CD4-positive, alpha-beta T cell (primary cell): ENCODE measurements at places on chromosomes 12 and 14. TPM values are rescaled to one million over a fixed set of nuclear protein-coding genes. Genes with fewer than 3 reads are reported as not detected.

- no peak overlapping the region for H3K27ac ChIP-seq
- H3K36me3 ChIP-seq, result peaks cover 4% of the 10 kb centered on the region
- H3K27me3 ChIP-seq, result no peaks in the 10 kb centered on the region
- peaks cover 12% of the 10 kb centered on the region for H3K4me1 ChIP-seq
- no peak overlapping the region for H3K4me3 ChIP-seq
Observed at GRCh38 chr14:64467101-64467500, 1.8 kb downstream of the AKAP5 start.

DNA sequence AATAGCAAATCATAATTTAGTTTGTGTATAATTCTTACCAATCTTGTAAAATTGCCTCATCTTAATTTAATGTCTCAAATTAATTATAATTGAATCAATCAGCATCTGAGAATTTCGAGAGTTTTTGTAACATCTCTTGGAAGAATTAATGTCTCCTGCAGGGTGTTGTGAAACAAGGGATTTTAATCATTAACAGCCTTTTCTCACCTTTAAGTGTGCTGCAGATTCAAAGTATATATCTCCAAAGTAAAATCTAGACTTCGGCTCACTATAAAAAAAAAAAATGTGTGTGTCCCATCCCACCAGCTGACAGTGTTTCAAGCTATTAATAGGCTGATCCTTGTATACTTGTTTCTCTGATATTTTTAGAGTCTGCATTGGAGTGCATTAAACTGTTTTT is 603.1 kb downstream of the ETNK1 start:
- H3K36me3 ChIP-seq, result no peaks in the 10 kb centered on the region
- no peak overlapping the region for H3K4me3 ChIP-seq
- no peak for DNase-seq
- H3K27ac ChIP-seq, result no peak overlapping the region

SDS gene
- total RNA-seq, result not detected

KDM2B gene
- total RNA-seq, result 60.4 TPM

DNA sequence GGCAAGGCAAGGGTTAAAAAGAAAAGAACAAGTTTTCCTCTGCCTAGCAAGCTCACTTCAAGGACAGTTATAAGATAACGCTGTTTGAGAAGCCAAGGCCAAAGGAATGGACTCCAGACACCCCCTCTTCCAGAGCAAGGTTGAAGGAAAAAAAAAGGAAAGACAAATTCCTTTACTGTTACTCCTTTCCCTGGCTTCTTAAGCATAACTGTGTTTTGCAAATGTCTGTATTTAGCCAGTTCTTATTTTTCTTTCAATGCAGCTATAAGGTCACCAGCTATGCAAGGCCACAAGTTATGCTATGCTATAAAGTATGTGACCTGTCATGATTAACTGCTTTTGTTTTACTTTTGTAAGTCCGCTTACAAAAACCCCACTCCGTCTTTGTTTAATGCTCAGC is 26.6 kb downstream of the ZNF410 start:
- no peak overlapping the region for H3K4me3 ChIP-seq
- no peaks in the 10 kb centered on the region for H3K4me1 ChIP-seq
- no peaks in the 10 kb centered on the region for H3K27me3 ChIP-seq
- peaks cover 63% of the 10 kb centered on the region for H3K36me3 ChIP-seq

DNA sequence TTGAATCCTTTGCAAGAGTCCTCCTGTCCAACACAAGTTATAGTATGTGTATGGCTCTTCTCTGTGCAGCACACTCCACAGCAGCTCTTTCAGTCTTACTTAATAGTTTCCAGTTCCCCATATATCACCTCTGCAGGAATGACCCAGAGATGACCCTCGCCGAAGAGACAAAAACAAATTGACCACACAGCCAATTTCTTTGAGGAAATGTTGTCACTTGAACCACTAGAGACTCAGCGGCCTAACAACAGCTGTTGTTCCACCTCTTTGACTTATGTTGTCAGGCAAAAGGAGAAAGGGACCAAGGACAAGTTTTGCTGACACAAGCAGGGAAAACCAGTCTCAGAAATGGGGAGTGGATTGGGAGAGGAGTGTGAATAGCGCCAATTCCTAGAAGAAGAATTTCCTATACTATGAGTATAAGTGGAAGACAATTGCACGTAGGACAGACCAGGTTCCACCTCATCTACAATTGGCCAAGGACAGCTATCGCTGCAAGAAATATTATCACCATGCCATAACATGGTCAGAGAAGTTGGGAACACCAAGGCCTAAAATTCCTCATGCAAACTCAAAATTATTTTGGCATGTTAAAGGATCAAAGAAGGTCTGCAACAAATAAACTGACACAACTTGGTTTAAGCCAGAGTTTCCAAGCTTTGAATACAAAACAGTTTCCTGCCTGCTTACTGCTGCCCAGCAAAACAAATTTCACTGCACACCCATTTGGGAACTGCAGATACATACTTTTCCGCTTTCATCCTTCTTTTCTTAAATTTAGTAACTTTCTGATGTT is 41.7 kb upstream of the ITPR2 start:
- no peaks in the 10 kb centered on the region for H3K36me3 ChIP-seq
- no peak overlapping the region for H3K27ac ChIP-seq
- no peak for DNase-seq

GRCh38 chr12:24894879-24895278 is 54.0 kb downstream of the BCAT1 start:
- H3K36me3 ChIP-seq, result no peaks in the 10 kb centered on the region
- H3K4me1 ChIP-seq, result no peaks in the 10 kb centered on the region
- no peak overlapping the region for H3K4me3 ChIP-seq
- no peak overlapping the region for H3K27ac ChIP-seq
- no peak for DNase-seq

WBP11 gene
- 188 TPM for total RNA-seq

DNA sequence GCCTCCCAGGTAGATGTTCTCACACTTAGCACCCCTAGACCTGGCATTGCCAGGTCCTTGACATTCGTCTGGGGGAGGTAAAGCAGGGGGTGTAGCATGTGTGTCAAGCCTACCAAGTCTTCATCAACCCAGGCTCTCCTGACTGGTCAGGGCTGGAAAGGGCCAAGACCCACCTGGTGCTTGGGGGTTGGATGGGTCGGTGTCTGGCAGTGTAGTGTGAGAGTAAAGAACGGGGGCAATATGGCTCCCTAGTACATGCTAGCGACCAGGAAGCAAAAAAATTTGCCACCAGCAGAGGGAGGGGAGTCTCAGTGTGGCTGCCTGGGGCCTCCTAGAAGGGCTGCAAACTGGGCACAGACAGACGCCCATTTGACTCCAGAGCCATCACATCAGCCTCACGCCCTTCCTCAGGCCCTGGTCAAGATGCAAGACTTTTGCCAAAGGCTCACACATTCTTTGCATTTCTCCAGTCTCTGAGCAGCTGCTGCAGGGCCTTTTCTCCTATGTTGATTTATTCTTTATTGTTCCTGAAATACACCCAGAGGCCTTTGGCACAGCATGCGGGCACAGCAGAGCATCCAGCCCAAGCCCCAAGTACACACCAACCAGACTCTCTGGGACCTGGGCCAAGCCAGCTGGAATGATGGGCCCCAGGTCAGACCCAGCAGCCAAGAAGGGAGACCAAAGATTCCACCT is 38.3 kb upstream of the PNMA1 start:
- peak; percentile 50 for DNase-seq
- H3K4me3 ChIP-seq, result peak overlapping the region; percentile 10
- peaks cover 2% of the 10 kb centered on the region for H3K36me3 ChIP-seq
- H3K27me3 ChIP-seq, result no peaks in the 10 kb centered on the region
- peaks cover 95% of the 10 kb centered on the region for H3K4me1 ChIP-seq

GRCh38 chr14:67814821-67815220 is 1.6 kb downstream of the ZFYVE26 start:
- H3K27ac ChIP-seq, result no peak overlapping the region
- peaks cover 29% of the 10 kb centered on the region for H3K4me1 ChIP-seq
- H3K4me3 ChIP-seq, result no peak overlapping the region
- peaks cover 33% of the 10 kb centered on the region for H3K36me3 ChIP-seq

- no peak overlapping the region for H3K4me3 ChIP-seq
- DNase-seq, result no peak
- no peaks in the 10 kb centered on the region for H3K27me3 ChIP-seq
- H3K36me3 ChIP-seq, result no peaks in the 10 kb centered on the region
- peaks cover 30% of the 10 kb centered on the region for H3K4me1 ChIP-seq
Observed at GRCh38 chr14:65867333-65867732, 454.8 kb downstream of the FUT8 start.

GRCh38 chr12:57865084-57865751 is 18.7 kb upstream of the CTDSP2 start:
- no peaks in the 10 kb centered on the region for H3K27me3 ChIP-seq
- no peak overlapping the region for H3K27ac ChIP-seq
- H3K4me1 ChIP-seq, result peaks cover 15% of the 10 kb centered on the region
- H3K4me3 ChIP-seq, result peak overlapping the region; percentile 55
- DNase-seq, result peak; percentile 77
- no peaks in the 10 kb centered on the region for H3K36me3 ChIP-seq

- H3K36me3 ChIP-seq, result no peaks in the 10 kb centered on the region
Observed at GRCh38 chr12:12788131-12788530, 2.7 kb downstream of the APOLD1 start.

GRCh38 chr12:112967858-112968257 is 10.5 kb upstream of the OAS2 start:
- H3K4me3 ChIP-seq, result no peak overlapping the region
- H3K36me3 ChIP-seq, result peaks cover 64% of the 10 kb centered on the region
- no peak for DNase-seq
- no peaks in the 10 kb centered on the region for H3K27me3 ChIP-seq

DNA sequence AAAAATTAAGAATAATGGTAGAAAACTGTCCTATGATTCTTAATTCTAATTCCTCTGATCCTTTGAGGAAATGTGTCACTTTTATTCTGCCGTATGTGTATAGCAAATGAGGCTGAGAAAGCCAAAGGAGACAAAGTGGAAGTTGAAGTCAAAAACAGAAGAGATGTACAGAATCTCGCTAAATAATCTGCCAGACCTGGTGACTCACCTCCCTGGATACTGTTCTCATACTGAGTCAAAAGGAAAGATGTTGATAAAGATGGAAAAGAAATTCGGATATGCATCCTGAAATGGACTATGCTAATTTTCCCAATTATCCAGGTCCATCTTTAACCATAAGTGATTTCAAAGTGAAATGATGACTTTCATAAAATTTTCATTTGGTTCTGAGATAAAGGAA is 92.5 kb downstream of the DUSP6 start:
- H3K27ac ChIP-seq, result no peak overlapping the region
- H3K36me3 ChIP-seq, result no peaks in the 10 kb centered on the region
- DNase-seq, result no peak
- no peak overlapping the region for H3K4me3 ChIP-seq
- no peaks in the 10 kb centered on the region for H3K4me1 ChIP-seq
- no peaks in the 10 kb centered on the region for H3K27me3 ChIP-seq

SAMD4A gene
- total RNA-seq, result 1.9 TPM

SIX1 gene
- total RNA-seq, result not detected

DNA sequence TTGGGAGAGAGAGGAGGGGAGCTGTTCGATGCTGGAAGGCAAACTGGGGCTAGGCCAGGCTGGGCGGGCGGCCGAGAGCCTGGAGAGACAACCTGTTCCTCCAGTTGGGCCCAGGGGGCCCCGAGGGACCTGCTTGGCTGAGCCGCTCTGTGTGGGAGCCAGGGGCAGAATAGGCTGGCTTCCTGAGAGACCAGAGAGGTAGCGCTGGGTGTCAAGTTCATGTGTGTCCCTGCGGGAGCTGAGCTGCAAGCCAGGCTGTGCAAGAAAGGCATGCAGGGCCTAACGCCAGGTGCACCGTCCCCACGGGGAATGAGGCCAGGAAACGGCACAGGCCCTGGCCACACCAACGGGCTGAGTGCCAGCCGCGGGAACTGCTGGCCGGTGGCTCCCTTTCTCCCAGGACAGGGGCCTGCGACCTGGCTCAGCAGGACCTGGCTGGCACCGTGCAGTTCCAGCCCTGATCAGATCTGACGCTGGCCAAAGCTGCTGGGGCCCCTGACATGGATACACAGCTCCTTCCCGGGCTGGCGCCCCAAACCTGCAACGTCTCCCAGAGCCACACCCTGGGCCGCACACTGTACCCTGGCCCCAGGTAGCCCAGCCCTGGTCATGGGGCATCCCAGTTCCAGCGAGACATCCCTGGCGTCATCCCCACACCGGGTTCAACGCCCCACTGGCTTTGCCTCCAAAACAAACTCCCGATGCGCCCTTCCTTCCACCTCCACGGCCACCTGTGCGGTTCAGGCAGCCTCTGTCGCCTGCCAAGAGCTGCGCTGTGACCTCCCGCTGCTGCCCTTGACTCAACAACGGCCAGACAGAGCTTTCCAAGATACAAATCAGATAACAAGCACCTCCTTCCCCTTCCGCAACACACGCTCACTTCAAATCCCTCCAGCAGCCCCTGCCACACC is 65.0 kb downstream of the RFLNA start:
- H3K27me3 ChIP-seq, result no peaks in the 10 kb centered on the region
- no peak for DNase-seq
- no peak overlapping the region for H3K4me3 ChIP-seq
- H3K4me1 ChIP-seq, result no peaks in the 10 kb centered on the region
- peaks cover 74% of the 10 kb centered on the region for H3K36me3 ChIP-seq

- no peak overlapping the region for H3K27ac ChIP-seq
- peaks cover 3% of the 10 kb centered on the region for H3K4me1 ChIP-seq
- peak; percentile 74 for DNase-seq
- no peaks in the 10 kb centered on the region for H3K27me3 ChIP-seq
- H3K4me3 ChIP-seq, result no peak overlapping the region
- no peaks in the 10 kb centered on the region for H3K36me3 ChIP-seq
Observed at GRCh38 chr12:11581179-11581755, 68.2 kb upstream of the ETV6 start.

- H3K4me3 ChIP-seq, result no peak overlapping the region
- no peaks in the 10 kb centered on the region for H3K27me3 ChIP-seq
- no peaks in the 10 kb centered on the region for H3K4me1 ChIP-seq
- no peak overlapping the region for H3K27ac ChIP-seq
Observed at GRCh38 chr12:48126953-48127630, 7.9 kb downstream of the PFKM start.

GRCh38 chr12:8734873-8735381 is 37.1 kb downstream of the RIMKLB start:
- H3K27me3 ChIP-seq, result no peaks in the 10 kb centered on the region
- H3K36me3 ChIP-seq, result no peaks in the 10 kb centered on the region
- no peak for DNase-seq
- H3K27ac ChIP-seq, result no peak overlapping the region
- no peak overlapping the region for H3K4me3 ChIP-seq

- DNase-seq, result peak; percentile 93
- peaks cover 33% of the 10 kb centered on the region for H3K36me3 ChIP-seq
- H3K4me1 ChIP-seq, result peaks cover 64% of the 10 kb centered on the region
Observed at GRCh38 chr12:57110104-57111030, 795 bp downstream of the STAT6 start.

DNA sequence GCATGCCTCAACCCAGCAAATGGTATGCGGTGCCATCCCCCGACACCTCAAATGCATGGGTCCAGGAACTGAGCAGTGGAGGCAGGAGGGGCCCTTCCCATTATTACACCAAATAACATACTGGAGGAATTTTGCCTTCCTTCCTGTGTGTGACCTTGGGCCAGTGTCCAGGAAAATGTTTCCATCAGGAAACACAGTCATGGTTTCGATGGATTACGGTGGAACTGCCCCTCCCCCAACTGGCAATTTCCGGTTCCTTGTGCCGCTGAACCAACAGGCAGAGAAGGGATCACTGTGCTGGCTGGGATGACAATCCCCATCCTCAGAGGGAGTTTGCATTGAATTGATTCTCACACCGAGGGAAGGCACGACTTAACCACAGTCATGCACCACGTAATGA is 9.1 kb upstream of the CDC42BPB start:
- H3K4me1 ChIP-seq, result no peaks in the 10 kb centered on the region
- H3K4me3 ChIP-seq, result no peak overlapping the region
- no peak for DNase-seq
- no peaks in the 10 kb centered on the region for H3K36me3 ChIP-seq
- H3K27me3 ChIP-seq, result peaks cover 4% of the 10 kb centered on the region

- H3K27ac ChIP-seq, result no peak overlapping the region
- H3K27me3 ChIP-seq, result no peaks in the 10 kb centered on the region
Observed at GRCh38 chr12:70449753-70450341, 83.8 kb downstream of the KCNMB4 start.
